Sciatic nerve (tissue), 2 donors: ENCODE measurements at places on chromosomes 3 and 15. TPM values are rescaled to one million over a fixed set of nuclear protein-coding genes. Genes with fewer than 3 reads are reported as not detected.

DNA sequence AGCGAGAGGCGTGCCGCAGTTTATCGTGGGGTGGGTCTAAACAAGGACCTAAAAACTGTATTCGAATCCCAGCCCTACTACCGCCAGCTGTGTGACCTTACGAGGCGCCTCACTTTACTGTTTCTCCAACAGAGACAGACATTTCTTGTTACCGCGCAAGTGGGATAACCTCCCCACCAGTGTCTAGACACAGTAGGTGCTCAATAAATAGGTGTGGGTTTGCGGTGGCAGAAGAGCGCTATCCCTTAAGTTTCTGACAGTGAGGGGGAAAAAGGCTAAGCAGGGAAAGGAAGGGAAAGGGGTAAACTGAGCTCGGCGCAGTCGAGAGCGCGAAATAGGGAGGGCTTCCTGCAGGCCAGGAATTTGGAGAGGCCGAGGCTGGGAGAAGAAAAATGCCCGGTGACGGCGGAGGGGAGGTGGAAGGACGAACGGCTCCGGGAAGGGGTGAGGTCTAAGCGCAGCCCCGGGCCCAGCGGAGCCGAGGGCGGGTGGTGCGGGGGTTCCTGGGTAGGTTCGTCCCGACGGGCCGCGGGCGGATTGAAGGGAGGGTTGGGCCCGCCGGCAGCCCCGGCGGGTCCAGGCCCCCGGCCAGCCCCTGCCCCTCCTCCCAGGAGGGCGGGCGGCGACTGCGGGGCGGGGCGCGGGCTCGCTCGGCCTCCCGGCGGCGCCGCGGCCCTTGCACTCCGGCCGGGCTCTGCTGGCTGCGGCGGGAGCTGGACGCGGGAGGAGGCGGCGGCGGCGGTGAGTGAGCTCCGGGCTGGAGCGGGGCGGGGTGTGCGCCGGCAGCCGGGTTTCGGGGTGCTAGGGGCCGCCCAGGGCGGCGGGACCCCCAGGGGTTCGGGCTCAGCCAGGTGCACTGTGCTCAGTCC is at the start of gene CGNL1:
CGNL1 (plus strand) TSS at position 679 of the 869 bp plus-strand sequence. CDS start 61,495 bp downstream, outside the sequence.
- DNase-seq = peak; percentile 69

- DNase-seq = no peak
Observed at GRCh38 chr3:130459944-130460343, 57.0 kb upstream of the COL6A6 start.

Gene SYNPR
- total RNA-seq = not detected

Gene UBAP1L
- total RNA-seq = 13.4 TPM

Gene TRIM71
- 0.40 TPM for total RNA-seq

DNA sequence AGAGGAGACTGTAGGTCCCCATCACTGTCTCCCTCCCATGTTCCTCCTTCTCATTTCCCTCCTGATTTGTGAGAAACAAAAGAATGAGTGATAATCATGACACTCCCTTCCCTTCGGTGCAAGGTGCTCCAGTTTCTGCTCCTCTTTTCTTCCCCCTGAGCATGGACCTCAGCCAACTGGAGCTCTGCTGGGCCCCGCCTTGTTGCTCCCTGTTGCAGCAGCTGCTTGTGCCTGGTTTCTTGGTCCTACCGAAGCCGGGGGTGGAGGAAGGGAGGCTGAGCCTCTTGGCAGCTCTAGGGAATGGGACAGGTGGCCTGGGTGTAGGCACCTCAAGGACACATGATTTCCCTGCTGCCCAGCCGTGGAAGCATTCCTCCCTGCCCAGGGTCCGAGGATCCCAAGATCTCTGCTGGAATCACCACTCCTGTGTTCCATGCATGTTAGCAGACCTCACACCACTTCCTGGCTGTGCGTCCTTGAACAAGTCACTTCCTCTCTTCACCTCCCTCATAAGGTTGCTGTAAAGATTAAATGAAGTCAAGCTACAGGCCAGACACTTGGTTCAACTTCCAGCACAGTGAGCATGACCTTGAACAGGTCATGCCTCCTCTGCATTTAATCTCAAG is 131.6 kb upstream of the ABHD17C start:
- DNase-seq = no peak

GRCh38 chr3:107660306-107660976 is 137.7 kb downstream of the BBX start:
- DNase-seq = no peak

DNA sequence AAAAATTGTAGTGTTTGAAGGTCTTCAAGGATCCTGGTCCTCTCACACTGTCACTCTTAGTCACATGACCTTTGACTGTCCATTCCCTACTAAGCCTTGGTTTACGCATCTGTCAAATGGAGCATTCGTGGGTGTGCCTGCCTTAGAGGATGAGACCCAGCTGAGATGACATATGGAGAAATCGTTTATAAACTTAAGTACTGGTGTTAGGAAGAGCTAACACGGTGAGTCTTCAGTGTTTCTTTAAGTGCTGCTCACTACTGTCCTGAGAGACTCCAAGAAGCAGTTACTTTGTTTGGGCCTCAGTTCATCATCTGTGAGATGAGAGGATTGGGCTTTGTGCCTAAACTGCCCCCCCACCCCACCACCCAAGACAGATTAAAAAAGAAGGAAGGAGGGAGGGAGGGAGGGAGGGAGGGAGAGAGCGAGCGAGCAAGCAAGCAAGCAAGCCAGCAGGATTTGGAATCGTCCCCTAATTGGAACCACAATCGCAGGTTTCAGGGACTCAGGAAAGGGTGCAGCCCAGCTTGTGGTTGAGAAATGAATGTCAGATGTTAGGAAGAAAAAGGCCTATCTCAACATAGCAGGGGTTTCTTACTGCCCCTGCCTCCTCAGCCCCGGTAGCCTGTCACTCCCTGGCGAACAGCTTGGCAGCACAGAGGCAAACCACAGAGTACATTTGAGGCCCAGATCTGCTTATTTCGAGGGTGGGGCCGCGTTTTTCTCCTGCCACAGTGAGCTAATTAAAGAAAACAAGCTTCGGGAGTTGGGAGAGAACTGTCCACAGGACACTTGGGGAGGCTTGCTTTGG is 32.7 kb downstream of the SMAD3 start:
- no peak for DNase-seq

DNA sequence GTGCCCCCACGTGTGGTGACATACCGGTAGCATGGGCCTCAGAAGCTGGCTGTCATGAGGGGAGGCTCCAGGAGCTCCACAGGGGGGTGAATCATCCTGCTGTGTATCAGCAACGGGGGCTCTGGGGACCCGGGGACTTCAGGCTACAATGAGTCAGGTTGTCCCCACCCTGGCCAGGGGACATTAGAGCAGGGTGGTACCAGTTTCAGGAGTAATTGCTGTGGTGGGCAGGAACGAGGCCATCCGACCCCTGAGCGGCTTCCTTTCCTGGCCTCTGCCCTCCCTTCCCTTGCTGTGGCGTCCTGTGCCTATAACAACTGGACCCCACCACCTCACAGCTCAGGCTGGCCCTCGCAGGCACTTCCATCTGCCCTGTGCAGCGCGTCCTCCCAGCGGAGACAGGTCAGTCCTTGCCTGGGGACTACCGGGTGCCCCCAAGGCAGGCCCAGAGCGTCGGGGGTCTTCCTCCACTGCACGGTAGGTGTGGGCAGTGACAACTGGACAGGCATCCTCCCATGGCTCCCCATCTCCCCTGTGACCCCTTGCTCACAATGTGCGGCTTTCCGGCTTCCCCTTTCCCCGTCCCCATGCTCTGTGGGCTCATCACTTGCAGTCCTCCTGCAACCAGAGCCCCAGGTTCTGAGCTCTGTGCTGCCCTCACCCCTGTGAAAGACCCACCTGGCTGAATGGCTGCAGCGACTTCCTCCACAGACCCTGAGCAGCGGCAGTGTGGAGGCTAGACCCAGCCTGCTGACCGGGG is 57.0 kb downstream of the KLF15 start:
- no peak for DNase-seq

Gene FNDC3B
- 171 TPM for total RNA-seq

Gene ADCY5
- 16.8 TPM for total RNA-seq

DNA sequence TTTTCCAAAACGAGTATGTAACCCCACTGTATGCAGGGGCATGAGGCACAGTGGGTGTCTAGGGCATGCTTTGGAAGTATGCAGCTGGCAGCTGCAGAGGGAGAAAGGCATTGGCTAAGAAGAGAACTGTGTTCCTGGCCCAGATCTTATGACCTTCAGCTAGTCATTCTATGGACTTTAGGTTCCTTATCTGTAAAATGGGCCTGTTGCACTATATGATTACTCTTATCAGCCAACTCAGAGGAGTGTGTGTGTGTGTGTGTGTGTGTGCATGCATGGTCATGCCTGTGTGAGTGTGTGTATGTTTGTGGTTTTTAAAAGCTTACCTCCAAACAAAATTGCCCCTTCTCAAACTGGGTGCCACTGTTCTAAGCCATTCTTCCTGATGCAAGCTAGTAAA is 27.4 kb upstream of the CHST2 start:
- DNase-seq = no peak

- DNase-seq = no peak
Observed at GRCh38 chr3:152128356-152128755, 140.4 kb upstream of the MBNL1 start.

- no peak for DNase-seq
Observed at GRCh38 chr3:56459719-56460118, 8.5 kb downstream of the ERC2 start.

GRCh38 chr3:7779331-7779730 is 722.3 kb upstream of the LMCD1 start:
- DNase-seq = no peak

DNA sequence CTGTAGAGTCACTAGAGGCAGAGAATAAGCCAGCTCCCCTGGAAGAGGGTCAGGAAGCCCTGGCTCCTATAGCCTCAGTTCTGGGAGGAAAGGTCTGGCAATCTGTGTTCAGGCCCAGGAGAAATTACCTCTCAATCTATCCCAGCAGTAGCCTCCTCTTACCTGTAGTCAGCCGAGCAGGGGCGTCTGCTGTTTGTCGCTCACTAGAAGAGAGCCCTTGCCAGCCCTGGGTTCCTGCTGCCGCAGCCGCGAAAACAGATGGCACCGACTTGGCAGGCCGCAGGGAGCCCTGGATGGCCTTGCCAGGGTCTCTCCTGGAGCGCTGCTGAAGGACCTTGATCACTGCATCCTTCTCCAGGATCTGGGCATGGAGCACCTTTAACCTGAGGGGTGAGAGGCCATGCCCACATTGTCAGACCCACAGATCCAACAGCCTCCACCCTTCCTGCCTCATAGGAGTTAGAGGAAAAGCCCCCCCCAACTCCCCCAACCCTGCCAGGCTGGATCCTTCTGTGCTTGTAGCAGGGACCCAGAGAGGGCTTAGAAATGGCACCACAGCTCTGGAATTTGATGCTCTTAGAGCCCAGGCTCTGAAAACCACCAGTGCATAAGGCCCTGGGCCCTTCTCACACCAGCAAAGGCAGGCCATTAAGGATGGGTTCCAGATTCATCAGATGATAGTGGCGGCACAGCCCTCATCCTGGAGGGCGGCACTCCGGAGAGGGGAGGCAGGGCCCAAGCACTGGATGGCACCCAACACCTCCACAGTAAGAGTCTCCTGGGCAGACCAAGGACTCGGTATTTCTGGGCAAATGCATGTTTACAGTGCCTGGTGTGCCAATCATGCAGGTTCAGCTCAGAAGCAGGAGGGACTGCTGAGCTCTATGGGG is 14.9 kb downstream of the AMOTL2 start:
- DNase-seq = peak; percentile 52

- no peak for DNase-seq
Observed at GRCh38 chr3:129890125-129890524, 3.4 kb downstream of the TMCC1 start.

GRCh38 chr3:58574106-58574505 is 3.1 kb downstream of the FAM107A start:
- no peak for DNase-seq

GRCh38 chr3:156483961-156484787 is 70.7 kb downstream of the SSR3 start:
- no peak for DNase-seq

DNA sequence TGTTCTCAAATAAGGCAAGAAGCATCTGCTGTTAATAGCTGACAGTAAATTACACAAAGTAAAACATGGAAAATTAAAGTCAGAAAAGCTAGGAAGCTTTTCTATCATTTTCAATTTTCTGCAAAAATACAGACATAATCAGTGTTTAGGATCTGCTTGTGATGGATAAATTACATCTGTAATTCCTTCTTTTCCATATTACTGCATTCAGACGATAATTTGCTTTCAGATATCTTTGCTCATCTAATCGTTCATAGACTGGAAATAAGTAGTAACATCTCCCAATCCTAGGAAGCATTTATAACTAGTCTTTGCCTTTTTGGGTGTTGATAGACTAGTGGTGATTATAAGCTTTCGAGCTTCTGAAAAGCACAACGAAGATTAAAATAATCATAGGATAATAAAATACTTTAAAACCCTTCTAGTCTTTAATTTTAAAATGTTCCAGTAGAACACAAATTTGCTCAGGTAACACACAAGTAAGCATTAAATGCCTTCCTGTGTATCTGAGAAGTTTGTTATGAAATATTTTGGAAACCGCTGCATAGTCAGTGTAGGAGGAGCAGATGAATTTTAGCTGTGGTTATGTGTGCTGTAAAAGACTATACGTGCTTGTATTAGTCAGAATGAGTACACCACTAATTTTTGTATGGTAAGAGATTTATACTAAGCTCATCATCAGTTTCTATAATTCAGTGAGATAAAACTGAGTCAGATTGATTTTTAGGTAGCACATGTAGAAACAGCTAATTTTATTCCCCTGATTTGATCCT is 41.0 kb downstream of the MBNL1 start:
- DNase-seq = no peak

Gene TBC1D2B
- 103 TPM for total RNA-seq

- DNase-seq = no peak
Observed at GRCh38 chr3:102114264-102114979, 265.1 kb downstream of the NFKBIZ start.

GRCh38 chr15:68418611-68419161 is 13.3 kb downstream of the ITGA11 start:
- no peak for DNase-seq

Gene PIGBOS1
- 11.8 TPM for total RNA-seq

Gene GOLGA8M
- total RNA-seq = 16.0 TPM

- no peak for DNase-seq
Observed at GRCh38 chr3:30458376-30459171, 147.8 kb upstream of the TGFBR2 start.

Gene GP5
- total RNA-seq = 0.09 TPM

GRCh38 chr3:142962520-142963233 is 797 bp downstream of the PAQR9 start:
- no peak for DNase-seq

Gene FEZF2
- total RNA-seq = not detected
